ENCODE measurements at places on chromosomes 16 and 17. TPM values are rescaled to one million over a fixed set of nuclear protein-coding genes. Genes with fewer than 3 reads are reported as not detected.
A peak's percentile ranks its signal among the peaks of the same experiment; 100 is the strongest.

DNA sequence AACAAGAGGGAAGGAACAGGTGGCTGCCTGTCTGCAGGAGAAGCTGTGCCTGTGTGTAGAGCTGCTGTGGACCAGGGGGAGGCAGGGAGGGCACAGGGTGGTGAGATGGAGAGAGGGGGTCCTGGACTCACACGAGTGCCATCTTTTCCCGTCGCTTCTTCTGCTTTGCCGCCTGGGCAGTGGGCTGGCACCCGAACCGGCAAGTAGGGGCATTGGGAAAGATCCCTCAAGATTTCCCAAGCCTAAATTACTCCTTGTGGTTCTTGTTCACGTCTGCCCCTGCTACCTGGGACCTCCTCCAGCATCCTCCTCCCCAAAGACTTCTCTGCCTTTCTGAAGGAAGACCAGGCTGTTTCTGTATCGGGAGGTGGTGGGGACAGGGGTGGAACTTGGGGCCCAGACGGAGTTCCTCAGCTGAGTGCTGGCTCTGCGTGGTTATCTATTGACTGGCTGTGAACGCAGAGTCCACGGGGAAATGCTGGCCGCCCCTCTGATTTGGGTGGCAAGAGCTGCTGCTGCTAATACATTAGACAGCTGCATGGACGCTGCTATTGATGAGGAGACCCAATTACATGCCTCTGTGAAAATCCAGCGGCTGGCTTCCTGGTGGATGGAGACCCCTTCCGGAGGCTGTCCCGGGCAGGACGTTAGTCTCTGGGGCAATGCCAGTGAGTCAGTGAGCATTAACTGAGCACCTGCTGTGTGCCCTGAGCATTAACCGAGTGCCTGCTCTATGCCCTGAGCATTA lies 114.5 kb downstream of the OR1D5 start:
- DNase-seq: peak; percentile 39

GRCh38 chr16:14302031-14302398 lies 230.9 kb downstream of the MRTFB start:
- DNase-seq: no peak

GRCh38 chr17:28511858-28512461 lies 5.8 kb downstream of the FOXN1 start:
- DNase-seq: no peak

- no peak for DNase-seq
Measured at GRCh38 chr17:58377093-58377601, 25.1 kb upstream of the SUPT4H1 start.

DNA sequence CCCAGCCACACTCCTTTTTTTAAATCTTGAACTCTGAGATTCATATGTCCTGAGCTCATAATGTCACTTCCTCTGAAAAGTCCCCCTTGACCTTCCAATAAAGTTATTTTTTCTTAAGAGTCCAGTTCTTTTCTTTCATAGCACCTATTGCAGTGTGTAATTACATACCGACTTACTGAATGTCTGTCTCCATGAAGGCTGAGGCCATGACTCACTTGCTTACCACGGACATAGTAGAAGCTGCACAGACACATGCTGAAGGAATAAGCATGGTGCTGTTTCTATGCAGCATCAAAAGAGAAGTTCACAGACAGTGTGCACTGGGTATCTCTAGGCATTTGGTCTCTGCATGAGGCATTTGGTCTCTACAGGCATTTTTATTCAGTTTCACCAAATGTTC lies 77.2 kb downstream of the C17orf67 start:
- DNase-seq: no peak

- DNase-seq: no peak
Measured at GRCh38 chr17:1956134-1956533, 69.0 kb downstream of the RTN4RL1 start.

DNA sequence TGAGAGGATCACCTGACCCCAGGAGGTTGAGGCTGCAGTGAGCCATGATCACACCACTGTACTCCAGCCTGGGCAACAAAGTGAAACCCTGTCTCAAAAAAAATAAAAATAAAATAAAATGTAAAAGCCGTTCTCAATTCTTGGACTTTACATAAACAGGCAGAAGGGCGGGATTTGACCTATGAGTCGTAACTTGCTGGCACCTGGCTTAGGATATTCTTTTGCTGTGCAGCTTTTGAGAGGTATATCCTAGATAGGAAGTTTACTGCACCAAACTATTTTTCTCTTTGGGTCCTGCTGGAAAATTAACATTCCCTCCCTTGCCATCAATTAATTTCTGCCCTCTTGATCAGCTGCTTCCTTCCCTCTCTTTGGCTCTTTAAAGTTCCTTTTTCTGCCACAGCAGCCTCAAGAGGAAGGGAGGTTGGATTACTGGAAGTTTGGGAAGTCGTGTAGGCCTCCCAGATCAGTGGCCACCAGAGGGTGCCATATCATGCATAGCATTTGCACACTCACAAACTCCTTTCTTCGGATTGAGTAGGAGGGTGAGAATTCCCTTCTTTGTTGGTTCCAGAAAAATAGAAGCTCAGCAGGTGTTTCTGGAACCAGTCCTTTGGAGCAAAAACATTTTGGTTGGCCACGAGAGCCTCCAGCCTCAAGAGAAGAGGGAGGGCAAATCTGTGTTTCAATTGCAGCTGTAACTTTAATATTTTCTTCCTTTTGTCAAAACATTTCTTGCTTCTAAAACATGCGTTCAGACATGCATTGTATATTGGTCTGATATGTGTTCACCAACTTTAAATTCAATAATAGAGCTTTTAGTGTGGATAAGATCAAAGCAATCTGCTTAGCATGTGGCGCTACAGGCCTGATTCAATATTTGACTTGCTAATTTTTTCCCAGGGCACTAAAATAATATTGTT lies 147.3 kb downstream of the CCDC182 start:
- peak; percentile 35 for DNase-seq

DNA sequence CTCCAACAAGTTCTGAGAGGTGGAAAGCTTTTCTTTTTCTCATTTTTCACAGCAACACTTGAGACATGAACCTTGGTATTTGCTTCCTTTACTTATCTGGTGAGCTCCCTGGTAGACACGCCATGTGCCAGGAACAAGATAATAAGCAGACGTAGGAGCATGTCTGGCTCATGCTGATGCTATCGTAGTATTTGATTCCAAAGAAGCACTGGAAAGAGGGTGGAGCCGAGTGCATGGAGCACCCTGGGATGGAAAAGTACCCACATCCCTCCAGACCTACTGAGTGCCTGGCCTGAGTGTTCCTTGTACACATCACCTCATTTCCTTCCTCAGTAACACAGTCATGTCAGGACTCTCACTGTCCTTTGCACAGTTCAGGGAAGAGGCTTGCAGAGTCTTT lies 231.0 kb downstream of the CBLN1 start:
- no peak for DNase-seq

DNA sequence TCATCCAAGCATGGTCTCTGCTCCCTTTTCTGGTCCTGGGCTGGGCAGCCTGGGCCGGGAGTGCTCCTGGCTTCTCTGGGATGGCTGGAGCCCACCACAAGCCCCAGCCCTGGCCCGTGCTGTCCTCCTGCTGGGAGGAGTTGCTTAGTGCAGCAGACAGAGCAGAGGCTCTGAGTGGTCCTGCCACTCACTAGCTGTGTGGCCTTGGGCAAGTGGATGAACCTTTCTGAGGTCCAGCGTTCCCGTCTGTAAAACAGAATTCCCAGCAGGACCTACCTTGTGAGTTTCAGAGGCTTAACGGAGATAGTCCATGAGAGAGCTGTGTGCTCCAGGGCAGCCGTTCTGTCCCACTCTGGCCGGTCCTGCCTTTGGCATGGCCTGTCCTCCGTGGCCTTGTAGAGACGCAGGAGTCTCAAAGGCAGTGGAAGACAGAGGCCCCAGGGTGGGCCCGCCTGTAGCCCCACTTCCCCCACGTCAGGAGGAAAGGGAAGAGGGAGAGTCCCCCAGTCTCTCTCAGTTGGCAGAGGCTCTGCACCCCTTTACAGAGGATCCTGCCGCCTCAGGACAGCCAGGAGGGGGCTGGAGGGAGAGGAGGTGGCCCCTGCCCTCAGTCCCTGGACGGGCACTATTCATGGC lies 7.8 kb downstream of the MYO15B start:
- no peak for DNase-seq

DNA sequence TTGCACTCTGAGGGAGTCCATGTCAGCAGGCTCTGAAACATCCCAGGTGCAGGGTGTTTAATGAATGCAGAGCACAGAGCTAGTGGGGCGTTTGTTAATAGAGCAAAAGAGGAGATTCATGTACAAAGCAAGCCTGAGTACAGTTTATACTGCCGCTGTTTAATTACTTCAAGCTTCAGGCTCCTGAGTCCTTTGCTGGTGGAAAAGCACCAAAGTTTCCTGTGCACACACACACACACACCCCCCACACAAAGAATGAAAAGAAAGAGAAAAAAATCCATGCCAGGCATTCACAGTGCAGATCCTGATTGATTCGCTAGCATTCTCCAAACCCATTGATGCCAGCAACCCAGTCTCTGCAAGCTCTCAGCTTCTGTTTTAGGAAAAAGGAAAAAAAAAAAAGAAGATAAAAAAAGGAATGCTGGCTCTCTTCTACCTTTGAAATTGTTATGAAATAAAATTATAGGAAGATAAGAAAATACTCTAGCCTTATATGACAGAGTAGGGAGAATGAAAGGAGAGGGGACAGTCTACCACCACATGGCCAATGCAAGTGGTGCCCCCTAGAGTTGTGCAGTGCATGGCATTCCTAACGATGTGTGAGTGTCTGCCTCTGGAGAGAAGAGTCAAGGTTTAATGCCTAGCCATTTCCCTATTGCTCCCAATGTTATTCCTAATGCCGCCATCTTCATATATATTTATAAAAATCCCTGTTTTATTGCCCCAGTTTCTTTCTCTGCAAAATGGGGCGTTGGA lies 216.5 kb downstream of the TMEM114 start:
- DNase-seq: no peak

GRCh38 chr16:48105456-48105855 lies 50.3 kb downstream of the ABCC12 start:
- no peak for DNase-seq

DNA sequence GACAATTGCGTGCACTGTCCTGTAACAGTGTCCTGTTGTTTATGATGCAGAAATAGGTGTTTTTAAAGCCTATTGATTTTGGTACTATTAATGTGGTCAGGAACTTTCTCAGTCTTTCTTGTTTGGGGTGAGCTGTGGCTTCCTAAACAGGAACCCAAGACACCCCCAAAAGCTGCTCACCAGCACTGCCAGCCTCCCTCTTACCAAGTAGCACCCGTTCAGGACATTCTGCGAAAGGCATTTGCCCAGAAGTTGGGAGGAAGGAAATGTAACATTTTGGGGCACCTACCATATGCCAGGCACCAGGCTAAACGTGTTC lies 21.6 kb upstream of the STH start:
- DNase-seq: no peak

DNA sequence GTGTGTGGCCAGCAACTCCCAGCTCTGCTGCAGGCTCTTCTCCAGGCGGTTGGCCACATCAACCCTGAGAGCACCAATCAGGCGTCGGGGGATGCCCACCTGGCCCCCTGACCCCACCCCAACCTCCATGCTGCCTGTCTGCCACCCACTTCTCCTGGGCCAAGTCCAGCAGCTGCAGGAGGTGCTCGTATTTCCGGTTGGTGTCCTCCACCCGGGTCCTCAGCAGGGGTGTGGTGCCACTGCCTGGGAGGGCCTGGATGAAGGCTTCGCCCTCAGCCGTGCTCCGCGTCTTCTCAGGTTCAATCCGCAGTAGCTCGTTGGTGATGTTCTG lies 44.6 kb downstream of the UBN1 start:
- DNase-seq: no peak

DNA sequence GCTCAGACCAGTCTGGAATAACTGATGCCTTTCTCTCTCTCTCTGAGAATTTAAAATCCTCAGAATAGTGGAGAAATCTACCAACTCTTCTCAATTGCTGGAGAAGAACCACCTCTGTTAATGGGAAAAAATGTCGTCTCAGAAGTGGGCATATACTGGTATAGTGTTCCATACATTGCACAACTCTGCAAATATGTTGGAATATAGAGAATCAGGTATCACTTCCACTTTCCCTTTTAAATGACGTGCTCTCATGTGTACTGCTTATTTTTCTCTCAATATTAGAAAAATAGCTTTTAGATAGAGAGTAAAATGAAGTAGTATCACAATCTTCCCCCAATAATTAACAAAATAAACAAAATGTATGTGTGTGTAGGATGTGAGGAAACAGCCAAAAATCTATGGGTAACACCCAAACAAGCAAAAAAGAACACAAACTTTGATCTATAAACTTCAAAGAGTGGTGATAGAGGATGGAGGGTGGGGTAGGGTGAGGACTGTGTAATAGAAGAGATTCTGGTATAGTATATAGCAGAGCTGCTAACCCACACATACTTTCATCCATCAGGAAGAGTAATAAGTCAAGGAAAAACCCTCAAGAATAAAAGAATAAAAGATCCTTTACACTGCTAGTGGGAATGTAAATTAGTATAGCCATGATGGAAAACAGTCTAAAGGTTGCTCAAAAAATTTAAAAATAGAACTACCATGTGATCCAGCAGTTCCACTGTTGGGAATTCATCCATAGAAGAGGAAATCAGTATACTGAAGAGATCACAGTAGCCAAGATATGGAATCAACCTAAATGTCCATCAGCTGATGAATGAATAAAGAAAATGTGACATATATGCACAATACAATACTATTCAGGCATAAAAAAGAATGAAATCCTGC lies 46.9 kb downstream of the NFATC3 start:
- DNase-seq: no peak

DNA sequence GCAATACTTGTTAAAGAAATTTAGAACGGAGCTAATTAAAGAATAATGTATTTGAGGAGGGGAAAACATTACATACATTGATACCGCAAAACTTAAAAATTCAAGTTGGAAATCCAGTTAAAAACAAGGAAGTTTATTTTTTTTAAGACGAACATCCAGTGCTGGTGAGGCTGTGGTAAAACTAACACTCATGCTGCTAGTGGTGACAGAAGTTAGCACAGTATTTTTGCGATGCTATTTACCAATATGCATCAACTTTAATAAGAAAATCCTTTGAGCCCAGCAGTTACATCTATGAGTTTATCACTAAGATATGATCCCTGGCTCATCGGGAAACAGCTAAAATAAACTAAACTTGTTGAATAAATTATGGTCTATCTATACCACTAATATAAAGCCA lies 31.7 kb downstream of the GSPT1 start:
- DNase-seq: no peak

DNA sequence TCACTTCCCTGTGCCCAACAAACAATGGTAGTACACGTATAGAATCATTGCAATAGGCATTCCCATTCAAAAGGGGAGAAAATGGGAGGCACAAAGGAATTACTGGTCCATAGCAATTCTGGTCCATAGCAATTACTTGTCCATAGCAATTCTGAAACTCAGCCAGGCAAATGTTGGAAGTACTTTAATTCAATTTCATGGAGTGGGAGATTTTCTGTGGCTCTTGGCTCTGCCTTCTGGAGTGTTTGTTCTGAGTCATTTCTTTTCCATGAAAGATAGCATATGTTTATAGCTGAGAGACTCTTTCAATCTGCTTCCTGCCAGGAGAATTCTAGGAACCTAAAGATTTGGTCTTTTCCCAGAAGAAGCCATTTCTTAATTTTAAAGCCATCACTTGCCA lies 182.8 kb upstream of the ELAC2 start:
- DNase-seq: no peak

GLIS2 gene
- total RNA-seq: 58.7 TPM

ATP2A3 gene
- total RNA-seq: 1.7 TPM

LGALS9B gene
- total RNA-seq: not detected

CLEC3A gene
- not detected for total RNA-seq

LRRC46 gene
- total RNA-seq: 0.35 TPM

All from chondrocyte (in vitro differentiated cells).